LNCaP clone FGC (cell line): ENCODE measurements at places on chromosomes 4 and X.

DNA sequence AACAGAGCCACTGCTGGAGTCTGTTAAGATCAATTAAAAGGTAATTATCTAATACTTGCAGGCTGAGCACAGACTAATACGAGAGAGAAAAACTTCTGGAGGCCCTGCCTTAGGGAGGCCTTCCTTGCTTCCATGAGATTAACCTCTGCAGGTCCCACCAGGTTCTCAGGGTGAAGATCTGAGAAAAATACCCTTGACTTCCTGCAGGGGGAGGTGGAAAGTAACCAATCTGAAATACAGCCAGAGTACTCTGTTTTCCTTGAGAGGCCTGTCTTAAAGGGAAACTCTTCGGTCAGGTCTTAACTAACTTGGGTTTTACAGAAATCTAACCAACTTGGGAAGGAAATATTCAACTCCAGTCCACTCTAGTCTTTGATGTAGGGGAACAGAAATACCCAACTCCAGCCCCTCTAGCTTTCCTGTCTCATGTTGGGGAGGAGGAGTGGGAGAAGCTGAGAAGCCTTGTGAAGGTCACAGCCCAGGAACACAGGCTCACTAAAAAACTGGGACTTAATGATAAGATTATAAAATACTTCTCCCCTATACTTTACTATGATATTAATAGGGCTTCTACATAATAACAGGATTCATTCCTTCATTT is 77.1 kb downstream of the TBCK start:
- peak; percentile 11 for DNase-seq

GRCh38 chrX:136806891-136807410 is 26.2 kb upstream of the ARHGEF6 start:
- no peak for DNase-seq

DNA sequence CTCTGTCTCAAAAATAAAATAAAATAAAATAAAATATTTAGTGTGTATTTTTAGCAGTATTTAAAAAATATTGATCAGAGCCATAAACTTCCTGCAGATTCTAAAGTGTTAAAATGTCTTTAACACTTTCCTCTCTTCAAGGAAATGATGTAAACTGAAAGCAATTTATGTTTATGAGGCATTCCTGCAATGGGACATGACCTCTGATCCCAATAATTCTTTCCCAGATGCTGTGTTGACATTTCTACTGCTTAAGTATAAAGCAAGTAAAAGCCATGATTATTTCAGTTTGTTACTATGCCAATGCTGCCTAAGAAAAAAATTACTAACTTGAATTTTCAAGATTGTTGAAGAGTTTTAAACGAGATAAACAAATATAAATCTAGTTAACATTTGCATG is 29.0 kb downstream of the COQ2 start:
- DNase-seq = peak; percentile 76

- no peak for DNase-seq
Measured at GRCh38 chrX:10755439-10756334, 135.3 kb upstream of the MID1 start.

DNA sequence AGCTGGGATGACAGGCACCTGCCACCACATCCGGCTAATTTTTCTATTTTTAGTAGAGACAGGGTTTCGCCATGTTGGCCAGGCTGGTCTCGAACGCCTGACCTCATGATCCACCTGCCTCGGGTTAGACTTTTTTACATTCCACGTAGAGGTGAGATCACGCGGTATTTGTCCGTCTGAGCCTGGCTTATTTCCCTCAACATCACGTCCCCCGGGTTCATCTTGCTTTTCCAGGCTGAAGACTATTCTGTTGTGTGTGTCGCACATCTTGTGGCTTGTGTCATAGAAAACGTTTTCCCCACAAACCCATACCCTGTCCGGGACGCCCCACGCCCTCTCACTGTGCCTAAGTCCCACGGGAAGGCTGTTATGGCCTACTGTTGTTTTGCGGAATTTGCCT is 185.3 kb downstream of the CRLF2 start:
- no peak for DNase-seq
